Kidney capillary endothelial cell (primary cell): ENCODE measurements at places on chromosomes 2 and 18.

DNA sequence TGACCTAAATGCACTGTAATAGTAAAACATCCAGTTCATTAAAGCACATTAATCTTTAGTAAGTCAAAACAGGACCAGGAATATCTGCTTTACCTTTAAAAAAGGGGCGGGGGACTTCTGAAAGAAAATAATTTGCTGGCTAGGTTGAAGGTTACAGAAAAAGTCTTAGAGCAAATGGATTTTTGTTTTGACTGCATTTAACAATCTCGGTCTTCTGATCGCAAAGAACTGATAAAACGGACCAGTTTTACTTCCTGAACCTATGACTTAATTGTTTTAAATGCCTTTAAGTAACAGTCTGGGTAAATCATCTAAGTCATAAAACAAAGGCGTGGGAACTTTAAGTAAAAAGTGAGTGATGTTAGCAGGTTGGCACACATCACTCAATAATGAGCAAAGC is 783 bp downstream of the BUB1 start:
- no peak for DNase-seq

DNA sequence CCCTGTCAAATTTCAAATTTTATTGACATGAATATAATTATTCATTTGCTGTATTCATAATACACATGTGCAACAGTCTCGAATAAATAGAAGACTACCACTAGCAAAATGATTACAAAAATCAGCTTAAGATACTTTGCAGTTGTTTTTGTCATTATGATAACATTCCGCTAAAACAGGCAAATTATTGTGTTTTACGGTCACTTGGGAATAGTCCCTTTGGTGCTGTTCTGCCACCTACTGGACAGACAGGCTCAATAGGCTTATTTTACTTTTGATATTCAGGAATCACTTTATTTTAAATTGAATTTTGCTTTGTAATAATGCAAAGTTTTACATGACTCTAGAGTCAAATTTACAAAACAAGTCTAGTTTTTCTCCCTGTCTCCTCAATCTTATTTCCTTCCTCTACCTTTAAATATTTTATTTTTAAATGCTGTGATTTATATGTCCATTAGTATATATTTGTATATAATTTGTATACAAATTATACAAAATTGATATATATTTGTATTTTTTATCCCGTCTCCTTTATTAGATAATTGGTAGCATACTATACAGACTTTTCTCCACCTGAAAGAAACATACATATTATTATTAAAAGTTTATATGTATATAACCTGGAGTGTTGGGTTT is 456.3 kb downstream of the DLGAP1 start:
- DNase-seq: peak; percentile 38

GRCh38 chr18:76139844-76140243 is 355.2 kb downstream of the ZNF516 start:
- no peak for DNase-seq

DNA sequence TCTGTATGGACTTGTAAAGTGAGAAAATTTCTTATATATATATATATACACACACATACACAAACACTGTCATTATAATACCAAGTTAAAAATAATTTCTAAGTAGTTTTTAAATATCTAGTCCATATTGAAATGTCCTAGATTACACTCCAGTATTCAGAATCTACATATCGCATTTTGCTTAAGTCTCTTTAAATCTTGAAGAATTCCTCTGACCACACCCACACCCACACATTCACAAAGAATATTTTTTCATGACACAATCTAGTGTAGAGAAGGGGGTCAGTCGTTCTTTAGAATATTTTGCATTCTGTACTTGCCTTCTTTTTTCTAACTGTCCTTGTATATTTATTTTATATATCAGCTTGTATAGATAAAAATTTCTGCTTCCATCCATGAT is 509.7 kb downstream of the CCDC85A start:
- no peak for DNase-seq

- no peak for DNase-seq
Observed at GRCh38 chr2:196290136-196290535, 118.8 kb upstream of the STK17B start.

GRCh38 chr2:210901326-210901725 is 344.9 kb downstream of the CPS1 start:
- DNase-seq: no peak

DNA sequence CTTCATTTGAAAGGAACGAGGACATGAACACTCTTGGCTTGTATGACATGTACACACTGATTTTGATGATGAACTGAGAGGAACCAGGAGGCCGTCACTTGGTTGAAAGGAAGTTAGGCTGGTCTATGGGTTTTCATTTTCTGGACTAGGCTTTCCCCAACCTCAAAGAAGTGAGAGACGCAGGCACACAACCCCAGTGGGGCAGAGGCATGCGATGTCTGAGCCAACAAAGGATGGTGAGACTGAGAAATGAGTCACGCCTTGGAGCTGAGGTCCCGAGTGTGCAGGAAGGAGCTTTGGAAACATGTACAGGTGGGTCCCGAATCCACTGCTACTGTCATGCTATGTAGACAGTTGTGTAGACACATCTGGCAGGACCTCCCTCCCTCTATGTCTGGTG is 24.1 kb downstream of the SIGLEC15 start:
- no peak for DNase-seq

- peak; percentile 32 for DNase-seq
Observed at GRCh38 chr18:22167471-22168241, 1.7 kb upstream of the GATA6 start.

GRCh38 chr2:102147935-102148334 is 5.4 kb downstream of the IL1R1 start:
- DNase-seq: no peak

- no peak for DNase-seq
Observed at GRCh38 chr18:3594760-3595368, 144.9 kb downstream of the TGIF1 start.

GRCh38 chr18:62669225-62669624 is 46.1 kb upstream of the PHLPP1 start:
- DNase-seq: no peak

GRCh38 chr2:218400167-218400929 is 680 bp downstream of the CTDSP1 start:
- peak; percentile 14 for DNase-seq

- no peak for DNase-seq
Observed at GRCh38 chr2:58866040-58866439, 624.9 kb upstream of the FANCL start.

GRCh38 chr2:241988146-241988545 is 118.6 kb downstream of the RTP5 start:
- no peak for DNase-seq

DNA sequence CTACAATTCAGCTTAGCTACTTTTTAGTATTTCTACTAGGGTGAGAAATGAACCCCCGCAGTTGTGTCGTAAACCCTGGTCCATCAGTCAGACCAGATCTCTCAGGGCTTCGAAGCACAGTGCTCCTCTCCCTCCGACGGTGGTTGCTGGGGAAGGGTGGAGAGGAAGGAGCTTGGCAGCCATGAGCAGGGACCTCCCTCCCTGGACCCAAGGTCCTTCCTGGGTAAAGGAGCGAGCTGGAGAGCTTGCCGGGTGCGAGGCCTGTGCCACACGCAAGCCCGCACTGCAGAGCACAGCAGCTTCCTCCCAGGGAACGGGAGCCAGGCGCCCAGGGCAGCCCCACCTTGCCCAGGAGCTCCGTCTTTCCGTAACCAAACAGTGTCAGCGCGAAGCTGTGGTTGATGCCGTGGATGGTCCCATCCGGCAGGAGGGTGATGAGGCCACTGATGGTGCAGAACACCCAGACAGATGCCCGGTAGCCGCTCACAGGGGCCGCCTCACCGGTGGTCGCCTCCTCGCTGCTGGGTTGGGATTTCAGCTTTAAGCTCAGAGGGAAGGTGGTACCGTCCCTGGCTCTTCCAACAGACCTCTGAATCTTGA is 12.5 kb downstream of the PASK start:
- DNase-seq: no peak

GRCh38 chr2:217220228-217221013 is 360.6 kb upstream of the TNP1 start:
- DNase-seq: no peak

GRCh38 chr2:178012639-178013038 is 59.9 kb downstream of the PDE11A start:
- DNase-seq: no peak

GRCh38 chr18:195651-196050 is 37.3 kb downstream of the USP14 start:
- no peak for DNase-seq

GRCh38 chr2:72012886-72013574 is 134.6 kb downstream of the CYP26B1 start:
- DNase-seq: no peak

DNA sequence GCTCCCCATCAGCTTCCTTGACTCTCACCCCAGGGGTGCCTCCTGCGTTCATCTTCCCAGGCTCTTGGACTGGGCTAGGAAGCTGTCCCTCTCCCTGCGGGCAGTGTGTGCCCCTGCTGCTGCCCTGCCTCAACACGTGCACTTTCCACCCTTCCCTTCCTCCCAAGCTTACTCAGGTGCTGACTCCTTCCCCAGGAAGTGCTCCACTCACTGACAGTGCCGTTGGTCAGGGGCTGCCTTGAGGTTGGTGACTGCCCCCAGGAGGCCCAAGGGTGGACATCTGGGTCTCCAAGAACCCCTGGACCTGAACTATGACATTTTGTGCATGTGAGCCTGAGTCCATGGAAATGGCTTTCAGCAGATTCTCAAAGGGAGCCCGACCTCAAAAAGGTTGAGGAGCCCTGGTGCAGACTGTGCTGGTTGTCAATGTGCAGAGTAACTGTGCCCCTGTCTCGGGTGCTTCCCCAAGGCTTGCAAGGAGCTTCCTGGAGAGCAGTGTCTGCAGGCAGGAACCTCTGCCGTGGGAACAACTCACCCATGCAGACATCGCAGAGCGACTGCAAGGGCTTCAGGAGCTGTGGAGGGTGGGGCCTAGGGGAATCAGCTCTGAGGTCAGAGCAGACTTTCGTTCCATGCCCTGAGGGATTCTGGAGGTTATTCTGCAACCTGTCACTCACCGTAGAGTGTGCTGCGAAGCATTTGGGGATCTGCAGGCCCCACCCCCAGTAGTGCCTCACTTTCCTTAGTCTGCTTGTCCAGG is 116.5 kb upstream of the MCFD2 start:
- no peak for DNase-seq

DNA sequence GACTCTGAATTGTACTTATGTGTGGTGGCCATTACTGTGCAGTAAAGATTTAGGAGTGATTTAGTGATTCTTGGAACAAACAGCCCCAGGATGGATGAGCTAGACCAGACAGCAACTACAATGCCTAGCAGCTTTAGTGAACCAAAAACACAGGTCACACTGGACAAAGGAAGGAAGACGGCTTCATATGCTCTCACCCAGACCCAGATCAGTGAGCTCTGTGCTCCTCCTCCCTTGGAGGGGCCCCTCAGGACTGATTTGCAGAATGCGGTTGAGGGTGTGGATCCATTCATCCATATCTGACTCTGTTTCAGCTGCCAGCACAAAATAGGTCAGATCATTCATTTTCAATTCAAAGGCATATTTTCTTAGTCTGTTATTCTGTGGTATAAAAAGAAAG is 159.7 kb upstream of the CCDC195 start:
- no peak for DNase-seq

DNA sequence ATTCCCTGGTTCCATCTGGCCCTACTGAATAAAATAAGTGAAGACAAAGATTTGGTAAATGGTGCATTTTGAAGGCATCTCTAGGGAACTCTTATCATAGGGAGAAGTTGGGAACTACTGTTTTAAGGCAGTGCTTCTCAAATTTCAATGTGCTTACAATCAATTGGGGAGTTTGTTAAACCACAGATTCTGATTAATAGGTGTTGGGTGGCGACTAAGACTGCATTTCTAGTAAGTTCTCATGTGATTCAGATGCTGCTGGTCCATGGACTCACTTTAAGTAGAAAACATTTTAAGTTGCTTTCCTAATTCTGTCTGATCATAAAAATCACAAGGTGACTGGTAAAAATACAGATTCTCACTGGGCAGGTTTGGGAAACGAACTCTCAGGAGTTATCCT is 14.6 kb downstream of the FARSB start:
- no peak for DNase-seq

DNA sequence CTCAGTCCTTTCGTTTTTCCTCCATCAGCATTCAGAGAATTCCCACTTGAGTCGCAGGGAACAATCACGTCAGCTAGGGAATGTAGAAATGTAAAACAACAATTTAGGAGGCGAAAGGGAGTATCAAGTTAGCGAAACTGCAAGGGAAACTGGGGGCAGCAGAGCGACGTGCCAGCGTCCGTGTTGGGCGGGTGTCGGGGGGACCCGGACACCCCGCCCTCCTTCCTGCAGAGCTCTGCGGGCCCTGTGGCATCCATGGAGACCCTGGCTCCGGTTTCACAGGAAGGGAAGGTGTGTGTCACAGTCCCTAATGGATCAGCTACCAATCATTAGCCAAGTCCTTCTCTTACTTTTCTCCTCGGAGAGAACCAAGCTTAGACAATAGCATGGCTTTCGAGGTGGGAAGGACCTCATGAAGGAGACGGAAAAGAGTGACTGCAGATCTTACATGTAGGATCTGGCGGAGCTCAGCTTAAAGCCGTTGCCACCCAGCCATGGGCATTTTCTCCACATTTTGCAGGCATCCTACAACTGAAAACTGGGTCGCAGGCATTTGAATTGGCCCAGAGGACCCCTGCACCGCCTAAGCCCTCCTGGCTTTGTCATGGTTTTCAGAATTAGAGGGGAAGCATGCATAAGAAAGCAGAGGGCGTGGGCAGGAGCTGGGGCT is 33.7 kb downstream of the SOX11 start:
- peak; percentile 60 for DNase-seq

- no peak for DNase-seq
Observed at GRCh38 chr18:79693561-79694205, 14.1 kb downstream of the CTDP1 start.

DNA sequence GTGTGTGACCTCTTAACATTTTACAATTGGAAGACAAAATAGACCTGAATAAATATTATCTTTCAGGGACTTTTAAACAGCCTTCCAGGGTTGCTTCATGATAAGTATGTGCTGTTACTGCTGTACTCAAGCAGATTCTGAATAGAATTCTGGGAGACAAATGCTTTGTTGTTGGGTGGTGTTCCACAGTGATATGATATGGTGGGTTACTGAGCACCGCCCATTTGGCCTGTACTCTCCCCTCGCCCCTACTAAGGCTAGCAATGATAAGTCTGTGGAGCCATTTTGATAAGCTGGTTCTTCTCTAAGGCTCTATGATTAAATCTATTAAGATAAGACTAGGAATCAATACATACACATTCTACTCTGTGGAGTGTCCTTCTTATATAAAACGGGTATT is 89.8 kb upstream of the ITGA4 start:
- no peak for DNase-seq

- peak; percentile 77 for DNase-seq
Observed at GRCh38 chr2:172931918-172932520, 143.6 kb upstream of the MAP3K20 start.

GRCh38 chr2:113187771-113188170 is 14.0 kb downstream of the PSD4 start:
- DNase-seq: no peak
